ENCODE measurements at places on chromosomes 1 and 21.

DNA sequence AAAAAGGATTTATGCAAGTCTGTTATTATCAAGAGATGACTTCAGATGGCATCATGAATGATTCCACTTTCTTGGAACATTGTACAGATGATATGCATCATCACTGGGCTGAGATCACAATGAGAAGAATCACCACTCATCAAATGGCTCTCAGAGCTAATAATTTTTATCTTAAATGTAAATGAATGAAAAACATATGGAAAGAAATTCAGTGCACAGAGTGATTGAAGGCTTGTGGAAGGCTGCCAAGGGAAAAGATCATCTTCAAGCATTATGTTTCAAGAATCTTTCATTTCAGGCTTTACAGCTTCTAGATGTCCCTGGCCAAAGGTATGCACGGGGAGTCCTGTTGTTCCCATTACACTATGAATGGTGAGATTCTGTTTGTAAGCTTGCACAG lies 955.7 kb downstream of the TTLL7 start:
- H3K36me3 ChIP-seq = no peaks in the 10 kb centered on the region
- no peak overlapping the region for H3K4me3 ChIP-seq
- DNase-seq = no peak
- H3K4me1 ChIP-seq = no peaks in the 10 kb centered on the region
- H3K27me3 ChIP-seq = no peaks in the 10 kb centered on the region

DNA sequence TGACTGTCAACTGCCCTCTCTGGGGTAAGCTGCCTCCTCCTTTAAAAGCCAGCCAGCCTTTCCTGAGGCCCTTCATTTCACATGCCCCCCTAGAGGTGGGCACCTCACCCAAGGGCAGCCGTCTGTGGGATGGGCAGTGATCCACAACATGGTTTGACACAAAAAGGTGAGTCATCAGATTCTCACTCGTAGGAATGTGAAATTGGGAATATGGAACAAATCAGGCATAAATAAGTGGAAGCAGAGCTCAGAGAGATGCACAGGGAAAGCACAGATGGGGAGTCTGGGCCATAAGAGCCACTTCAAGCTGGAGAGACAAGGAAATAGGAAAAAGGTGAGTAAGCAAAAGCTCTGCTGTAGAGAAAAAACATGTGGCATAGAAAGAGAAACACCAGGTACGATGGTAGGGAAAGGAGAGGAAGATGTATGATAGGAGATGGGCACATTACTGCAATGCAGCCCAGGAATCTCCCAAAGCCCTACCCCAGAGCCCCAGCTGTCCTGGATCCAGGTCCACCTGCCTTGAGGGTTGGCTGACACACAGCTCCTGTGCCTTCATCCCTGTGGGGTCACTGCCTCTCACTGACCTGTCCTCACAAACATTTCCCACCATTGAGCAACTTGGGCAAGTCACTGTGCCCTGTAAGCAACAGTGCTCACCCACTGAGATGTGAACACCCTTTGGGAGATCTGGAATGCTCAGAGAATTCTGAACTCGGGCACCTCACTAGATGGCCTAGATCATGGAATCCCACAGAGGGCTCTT lies 86.6 kb downstream of the ASTN1 start:
- no peaks in the 10 kb centered on the region for H3K36me3 ChIP-seq
- DNase-seq = no peak
- peaks cover 2% of the 10 kb centered on the region for H3K4me1 ChIP-seq

DNA sequence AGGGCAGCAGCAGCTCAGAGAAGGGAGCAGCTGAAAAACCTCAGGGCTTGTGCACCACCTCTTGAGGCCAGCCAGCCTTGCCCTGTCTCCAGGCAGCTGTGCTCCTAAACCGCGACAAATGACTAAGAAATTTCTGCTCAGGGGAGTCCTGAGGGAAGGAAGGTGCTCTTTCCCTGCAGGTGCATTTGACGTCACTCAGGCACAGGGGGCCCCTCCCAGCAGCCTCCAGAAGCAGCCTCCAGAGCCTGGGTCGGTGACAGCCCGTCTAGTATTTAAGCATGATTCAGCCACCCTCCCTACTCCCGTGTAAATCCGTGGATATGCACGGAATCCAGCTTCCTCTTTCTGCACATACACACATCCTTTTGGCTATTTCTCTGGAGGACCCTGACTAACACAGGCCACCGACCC lies 560.5 kb downstream of the KIF26B start:
- DNase-seq = no peak
- no peak overlapping the region for H3K27ac ChIP-seq

DNA sequence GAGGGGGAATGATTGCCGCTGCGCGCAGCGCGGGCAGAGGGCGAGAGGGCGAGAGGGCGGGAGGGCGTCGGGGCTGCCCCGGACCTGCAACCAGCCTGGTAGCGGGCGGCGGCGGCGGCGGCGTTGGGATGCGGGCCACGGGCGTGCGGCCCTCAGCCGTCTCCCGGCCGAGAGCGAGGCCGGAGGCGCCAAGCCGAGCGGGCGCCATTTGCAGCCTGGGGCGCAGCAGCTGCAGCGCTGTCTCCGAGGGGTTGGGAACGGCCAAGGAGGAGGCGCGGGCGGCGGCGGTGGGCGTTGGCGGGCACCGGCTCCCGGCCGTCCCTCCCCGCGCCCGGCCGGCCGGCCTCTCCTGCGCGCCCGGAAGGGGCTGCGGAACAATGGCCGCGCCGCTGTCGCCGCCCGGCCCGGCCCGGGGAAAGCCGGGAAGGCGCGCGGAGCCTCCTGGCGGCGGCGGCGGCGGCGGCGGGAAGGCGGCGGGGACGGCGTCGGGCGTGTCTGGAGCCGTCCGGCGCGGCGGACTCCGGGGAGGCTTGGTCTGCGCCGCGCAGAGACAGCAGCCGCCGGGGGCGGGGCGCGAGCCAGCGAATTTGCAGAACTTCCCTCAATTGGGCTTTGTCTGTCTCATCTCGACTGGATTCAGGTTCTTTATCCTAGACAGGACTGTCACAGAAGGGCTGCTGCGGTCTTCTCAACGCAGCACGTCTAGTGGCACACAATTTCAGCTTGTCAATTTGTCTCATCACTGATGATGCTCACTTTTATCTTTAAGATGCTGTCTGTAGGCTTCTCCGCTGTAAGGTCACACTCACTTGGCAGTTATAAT lies 35.7 kb downstream of the ZBTB8B start:
- H3K27ac ChIP-seq = peak overlapping the region; percentile 68
- H3K27me3 ChIP-seq = no peaks in the 10 kb centered on the region
- peak overlapping the region; percentile 91 for H3K4me3 ChIP-seq
- H3K4me1 ChIP-seq = peaks cover 12% of the 10 kb centered on the region
- no peaks in the 10 kb centered on the region for H3K36me3 ChIP-seq

DNA sequence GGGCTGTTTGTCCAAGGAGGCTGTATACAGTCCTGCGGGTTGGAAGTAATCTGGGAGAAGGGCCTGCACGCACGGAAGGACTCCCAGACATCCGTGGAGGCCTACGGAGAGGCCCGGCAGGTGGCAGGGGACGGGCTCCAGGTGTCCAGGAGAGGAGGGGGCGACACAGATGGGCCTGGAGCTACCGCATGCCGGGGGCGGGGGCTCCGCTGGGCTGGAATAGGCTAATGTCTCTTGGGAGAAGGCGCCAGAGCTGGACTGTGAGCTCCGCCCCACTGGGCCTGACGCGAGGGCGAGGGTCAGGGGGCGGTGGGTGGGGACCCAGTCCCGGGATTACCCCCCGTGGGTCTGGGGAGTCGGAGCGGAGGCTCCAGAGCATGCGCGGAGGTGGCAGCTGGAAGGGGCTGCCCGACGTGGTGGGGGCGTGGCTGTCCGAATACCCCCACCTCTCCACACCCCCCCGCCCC lies 659 bp downstream of the AGO1 start:
- H3K4me1 ChIP-seq = no peaks in the 10 kb centered on the region
- no peaks in the 10 kb centered on the region for H3K36me3 ChIP-seq
- H3K4me3 ChIP-seq = peak overlapping the region; percentile 89
- H3K27ac ChIP-seq = peak overlapping the region; percentile 4
- no peaks in the 10 kb centered on the region for H3K27me3 ChIP-seq
- DNase-seq = peak; percentile 57

GRCh38 chr1:48245106-48245505 lies 22.6 kb downstream of the SLC5A9 start:
- no peaks in the 10 kb centered on the region for H3K27me3 ChIP-seq
- H3K36me3 ChIP-seq = no peaks in the 10 kb centered on the region
- no peaks in the 10 kb centered on the region for H3K4me1 ChIP-seq
- no peak for DNase-seq

DNA sequence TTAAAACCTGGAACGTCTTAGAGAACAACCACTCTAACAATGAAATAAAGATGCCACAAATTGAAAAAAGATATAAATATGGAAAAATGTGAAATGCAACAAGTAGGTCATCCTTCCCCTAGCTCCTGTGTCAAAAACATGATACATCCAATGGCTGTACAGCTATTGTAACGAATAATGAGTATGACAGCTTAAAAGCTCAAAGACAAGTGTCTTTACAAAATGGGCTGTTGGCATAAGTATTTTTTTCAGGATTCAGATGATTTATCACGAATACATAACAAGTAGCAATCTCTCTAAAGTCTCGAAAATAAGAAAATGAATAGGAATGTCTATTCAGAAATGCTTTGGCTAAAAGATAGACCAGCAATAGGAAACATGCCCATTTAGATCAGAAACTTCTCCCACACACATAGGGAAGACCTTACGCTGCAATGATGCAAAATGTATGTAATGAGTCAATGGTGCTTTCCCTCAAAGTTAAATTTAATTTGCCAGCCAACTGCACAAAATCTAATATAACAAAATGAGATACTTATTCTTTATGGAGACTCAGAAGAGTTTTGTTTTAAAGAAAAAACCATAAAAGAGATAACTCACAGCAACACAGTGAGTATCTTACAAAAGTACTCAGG lies 8.3 kb downstream of the TGFBR3 start:
- H3K27me3 ChIP-seq = no peaks in the 10 kb centered on the region
- no peak overlapping the region for H3K4me3 ChIP-seq
- DNase-seq = no peak
- no peak overlapping the region for H3K27ac ChIP-seq
- peaks cover 14% of the 10 kb centered on the region for H3K4me1 ChIP-seq
- no peaks in the 10 kb centered on the region for H3K36me3 ChIP-seq

DNA sequence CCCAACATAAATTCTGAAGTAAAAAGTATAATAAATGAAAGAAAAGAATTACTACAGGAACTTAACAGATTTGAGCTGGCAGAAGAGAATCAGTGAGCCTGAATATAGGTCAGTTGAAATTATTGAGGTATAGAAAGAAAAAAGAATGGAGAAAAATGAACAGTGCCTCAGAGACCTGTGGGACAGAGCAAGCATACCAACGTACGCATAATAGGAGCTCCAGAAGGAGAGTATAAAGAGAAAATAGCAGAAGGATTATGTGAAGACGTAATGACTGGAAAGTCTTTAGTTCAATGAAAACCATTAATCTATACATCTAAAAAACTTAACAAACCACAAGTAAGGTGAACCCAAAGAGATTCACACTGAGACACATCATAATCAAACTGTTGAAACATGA lies 261.8 kb downstream of the DYRK1A start:
- no peaks in the 10 kb centered on the region for H3K27me3 ChIP-seq
- H3K4me3 ChIP-seq = no peak overlapping the region
- no peak for DNase-seq
- no peaks in the 10 kb centered on the region for H3K36me3 ChIP-seq
- peaks cover 4% of the 10 kb centered on the region for H3K4me1 ChIP-seq
- H3K27ac ChIP-seq = no peak overlapping the region

DNA sequence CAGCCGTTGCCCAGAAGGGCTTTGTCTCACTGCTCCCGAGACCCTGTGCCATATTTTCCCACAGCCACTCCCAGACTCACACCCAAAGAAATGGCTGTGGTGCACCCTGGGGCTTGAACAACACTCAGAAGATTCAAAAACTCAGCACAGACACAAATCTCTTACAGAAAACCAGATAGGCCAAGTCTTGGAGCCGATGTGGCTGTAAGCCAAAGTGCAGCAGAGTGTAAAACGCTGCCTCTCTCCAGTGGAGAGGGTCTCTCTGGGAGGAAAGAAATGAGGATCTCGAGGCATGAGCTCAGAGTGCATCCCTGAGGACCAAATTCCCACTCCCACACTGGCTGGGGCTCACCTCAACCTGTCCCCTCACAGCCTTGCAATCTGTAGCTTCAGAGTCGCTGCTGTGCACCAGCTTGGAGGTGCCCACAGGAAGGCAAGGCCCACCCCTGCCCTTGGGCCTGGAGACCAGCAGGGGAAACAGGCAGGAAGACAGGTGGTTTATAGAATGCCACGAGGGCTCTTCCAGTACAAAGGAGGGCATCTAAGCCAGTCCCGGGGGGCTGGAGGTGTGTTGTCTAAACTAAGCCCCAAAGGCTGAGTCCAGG lies 171.3 kb upstream of the AJAP1 start:
- no peak for DNase-seq
- no peaks in the 10 kb centered on the region for H3K27me3 ChIP-seq
- no peaks in the 10 kb centered on the region for H3K4me1 ChIP-seq
- no peak overlapping the region for H3K27ac ChIP-seq
- H3K36me3 ChIP-seq = no peaks in the 10 kb centered on the region

DNA sequence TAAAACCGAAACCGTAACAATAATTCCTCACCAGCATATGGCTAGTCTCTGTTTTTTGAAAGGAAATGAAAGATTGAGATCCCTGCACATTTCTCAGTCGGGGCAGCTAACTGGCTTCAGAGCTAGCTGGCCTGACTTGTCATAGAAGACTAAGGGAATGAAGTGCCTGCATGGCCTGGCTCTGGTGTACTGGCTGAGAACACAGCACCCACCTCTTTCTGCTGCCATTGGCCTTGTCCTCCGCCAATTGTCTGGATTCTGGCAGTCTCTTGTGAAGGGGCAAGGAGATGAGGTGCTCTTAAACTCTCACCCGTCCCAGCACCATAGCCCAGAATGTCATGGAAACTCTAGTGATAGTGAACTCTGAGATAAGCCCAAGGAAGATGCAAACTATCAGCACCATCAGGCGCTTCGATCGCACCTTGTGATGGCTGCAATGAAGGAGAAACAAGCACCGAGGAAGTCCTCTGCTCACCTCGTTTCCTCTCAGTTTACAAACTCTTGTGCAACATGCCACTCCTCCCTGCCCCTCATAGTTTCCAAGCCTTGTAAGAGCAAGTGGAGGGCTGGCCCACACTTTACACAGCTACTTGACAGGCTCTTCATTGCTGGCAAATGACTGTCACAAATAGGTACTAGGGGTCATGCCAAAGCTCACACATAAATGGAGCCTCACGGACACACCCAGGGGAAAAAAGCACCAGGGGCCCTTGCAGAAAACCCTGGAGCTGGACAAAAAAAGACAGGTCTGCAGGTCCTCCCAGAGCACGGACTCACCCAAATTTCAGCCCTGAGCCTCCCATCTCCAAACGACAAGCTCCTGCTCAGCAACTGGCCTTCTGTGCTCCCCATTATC lies 16.4 kb downstream of the INPP5B start:
- peak overlapping the region; percentile 63 for H3K4me3 ChIP-seq
- H3K27ac ChIP-seq = peak overlapping the region; percentile 65
- DNase-seq = no peak
- H3K4me1 ChIP-seq = peaks cover 20% of the 10 kb centered on the region
- H3K36me3 ChIP-seq = no peaks in the 10 kb centered on the region
- no peaks in the 10 kb centered on the region for H3K27me3 ChIP-seq

DNA sequence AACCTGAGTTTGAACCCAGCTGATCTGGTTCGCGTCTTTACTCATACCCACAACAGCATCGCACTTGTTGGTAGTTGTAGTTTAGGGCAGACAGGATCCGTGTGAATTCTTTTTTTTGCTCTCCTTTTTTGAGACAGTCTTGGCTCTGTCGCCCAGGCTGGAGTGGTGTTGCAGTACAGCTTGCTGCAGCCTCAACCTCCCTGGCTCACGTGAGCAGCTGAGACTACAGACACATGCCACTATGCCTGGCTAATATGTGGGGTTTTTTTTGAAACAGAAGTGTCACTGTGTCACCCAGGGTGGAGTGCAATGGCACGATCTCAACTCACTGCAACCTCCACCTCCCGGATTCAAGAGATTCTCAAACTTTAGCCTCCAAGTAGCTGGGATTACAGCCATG lies 7.9 kb downstream of the TAF13 start:
- H3K4me3 ChIP-seq = no peak overlapping the region
- H3K27me3 ChIP-seq = no peaks in the 10 kb centered on the region
- H3K27ac ChIP-seq = no peak overlapping the region
- H3K4me1 ChIP-seq = no peaks in the 10 kb centered on the region
- no peak for DNase-seq
